Stimulated activated CD8-positive, alpha-beta memory T cell treated with anti-CD3 and anti-CD28 coated beads, Interleukin-15, amount 100 ng/mL, for 24 hours (primary cell): ENCODE measurements at places on chromosomes 6 and 20.

- no peak for DNase-seq
Observed at GRCh38 chr6:6320901-6321300, 439 bp upstream of the F13A1 start.

GRCh38 chr20:64107736-64108457, 532 bp upstream of the NPBWR2 start:
- DNase-seq: no peak

- DNase-seq: no peak
Observed at GRCh38 chr6:108757357-108757756, 90.9 kb upstream of the ARMC2 start.

DNA sequence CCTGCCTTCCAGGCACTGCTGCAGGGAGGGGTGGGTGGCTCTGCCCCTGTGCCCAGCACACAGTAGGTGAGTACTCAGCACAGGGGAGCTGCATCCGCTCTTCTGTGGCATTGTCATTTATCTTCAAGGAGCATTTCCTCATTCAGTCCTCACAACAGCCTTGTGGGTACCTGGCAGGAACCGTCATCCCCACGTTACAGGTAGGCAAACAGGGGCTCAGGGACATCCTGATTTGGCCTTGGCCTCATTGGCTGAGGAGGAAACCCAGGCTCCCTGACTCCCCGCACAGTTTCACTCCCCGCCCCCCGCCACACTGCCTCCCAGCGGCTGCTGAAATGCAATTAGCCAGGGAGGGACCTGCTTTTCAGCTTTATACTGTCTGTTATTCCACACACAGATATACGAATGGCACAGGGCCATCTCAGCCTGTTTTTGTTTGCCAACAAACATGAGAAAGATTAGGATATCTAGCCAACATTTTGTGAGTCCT, 24.2 kb upstream of the PNPLA1 start:
- no peak for DNase-seq
